Omental fat pad (tissue), 4 donors: ENCODE measurements at places on chromosomes 5 and 9. TPM values are rescaled to one million over a fixed set of nuclear protein-coding genes. Genes with fewer than 3 reads are reported as not detected.

Gene SLC36A2
- 0.47 TPM for total RNA-seq

DNA sequence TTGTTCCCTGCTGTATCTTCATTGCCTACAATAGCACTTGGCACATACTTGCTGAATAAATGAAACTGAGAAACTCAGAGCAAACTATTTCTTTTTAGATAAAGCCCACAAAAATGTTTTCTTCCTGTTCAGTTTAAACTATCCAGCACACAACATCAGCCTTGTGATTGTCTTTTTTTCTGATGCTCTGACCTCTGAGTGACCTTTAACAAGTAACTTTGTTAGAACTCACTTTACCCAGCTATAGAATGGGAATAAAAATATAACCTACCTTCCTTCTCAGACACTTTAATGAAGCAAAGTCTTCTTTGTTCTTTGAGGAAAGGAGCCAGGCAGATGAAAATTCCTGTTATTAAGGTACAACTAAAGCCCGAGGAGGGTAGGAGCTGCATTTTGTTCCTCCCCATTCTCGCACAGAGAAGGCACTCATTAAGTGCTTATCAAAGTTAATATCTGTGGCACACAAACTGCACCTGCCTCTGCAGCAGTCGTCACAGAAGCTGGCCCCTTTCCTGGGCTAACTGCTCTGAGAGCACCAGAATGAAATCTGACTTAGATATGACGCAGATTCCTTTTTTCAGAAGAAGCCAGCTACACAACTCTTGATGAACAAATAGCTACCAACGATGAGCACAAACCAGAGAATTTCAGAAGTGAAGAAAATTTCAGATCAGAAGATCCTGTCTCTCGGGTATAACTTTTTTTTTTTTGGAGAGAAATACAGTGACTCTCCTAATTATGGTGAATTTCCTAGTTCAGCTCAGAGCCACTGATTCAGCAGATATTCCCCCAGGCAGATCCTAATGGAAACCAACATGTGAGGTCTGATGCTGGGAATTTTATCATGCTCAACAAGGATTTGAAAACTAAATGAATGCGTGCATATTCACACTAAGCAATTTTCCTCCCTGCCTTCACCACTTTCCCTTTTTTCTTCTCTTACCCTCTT, 31.0 kb upstream of the NR3C1 start:
- DNase-seq = no peak

DNA sequence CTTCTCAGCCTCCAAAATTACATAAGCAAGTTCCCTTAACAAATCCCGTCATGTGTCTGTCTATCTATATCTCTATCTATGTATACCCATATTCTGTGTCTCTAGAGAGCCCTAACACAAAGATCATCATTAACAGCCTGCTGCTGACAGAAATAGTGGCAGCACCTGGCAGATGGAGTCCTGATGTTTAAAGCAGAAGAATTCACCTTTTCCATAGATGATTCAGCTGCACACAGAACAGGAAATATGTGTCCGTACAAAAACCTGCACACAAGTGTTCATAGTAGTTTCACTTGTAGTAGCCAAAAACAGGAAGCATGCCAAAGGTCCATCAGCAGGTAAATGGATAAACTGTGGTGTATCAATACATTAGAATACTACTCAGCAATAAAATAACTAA, 45.0 kb upstream of the ACO1 start:
- no peak for DNase-seq

DNA sequence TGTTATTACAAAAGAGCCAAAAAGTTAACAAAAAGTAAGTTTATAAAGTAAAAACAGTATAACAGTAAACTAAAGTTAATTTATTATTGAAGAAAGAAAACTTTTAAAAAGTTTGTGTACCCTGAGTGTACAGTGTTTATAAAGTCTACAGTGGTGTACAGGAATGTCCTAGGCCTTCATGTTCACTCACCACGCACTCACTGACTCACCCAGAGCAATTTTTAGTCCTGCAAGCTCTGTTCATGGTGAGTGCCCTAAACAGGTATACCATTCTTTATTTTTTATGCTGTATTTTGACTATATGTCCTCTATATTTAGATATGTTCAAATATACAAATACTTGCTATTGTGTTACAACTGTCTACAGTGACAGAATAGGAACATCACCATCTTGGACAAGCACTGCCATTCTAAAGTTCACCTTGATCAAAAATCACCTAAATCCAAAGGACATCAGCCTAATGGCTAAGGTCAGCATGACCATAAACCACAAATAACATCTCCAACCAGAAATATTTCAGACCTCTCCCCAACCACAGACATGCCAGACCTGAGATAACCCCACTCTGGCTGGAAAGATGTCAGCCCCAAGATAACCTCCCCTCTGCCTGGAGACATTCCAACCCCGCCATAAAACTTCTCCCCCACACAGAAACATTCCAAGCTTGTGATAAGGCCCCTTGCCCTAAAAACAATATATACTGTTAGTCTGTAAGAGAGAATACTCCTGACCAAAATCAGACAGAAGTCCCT, 56.1 kb downstream of the AGXT2 start:
- no peak for DNase-seq

DNA sequence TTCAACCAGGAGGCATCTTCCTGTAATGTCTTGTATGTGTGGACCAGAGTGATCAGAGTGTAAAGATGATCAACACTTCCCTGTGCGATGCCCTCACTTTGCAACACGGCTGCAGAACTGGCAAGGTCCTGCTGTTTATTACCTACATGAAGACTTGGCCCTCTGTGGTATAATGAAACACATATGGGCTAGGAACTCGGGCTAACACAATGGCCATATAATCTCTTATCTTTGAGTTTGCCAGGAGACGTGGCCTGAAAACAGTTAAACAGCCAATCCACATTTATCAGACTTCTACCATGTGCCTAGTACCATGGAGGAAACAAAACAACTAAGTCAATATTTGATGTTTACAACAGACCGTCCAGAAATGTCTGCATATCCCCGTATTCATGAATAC, 145.5 kb downstream of the ZNF462 start:
- no peak for DNase-seq
